ENCODE measurements at places on chromosomes 1 and 21.

DNA sequence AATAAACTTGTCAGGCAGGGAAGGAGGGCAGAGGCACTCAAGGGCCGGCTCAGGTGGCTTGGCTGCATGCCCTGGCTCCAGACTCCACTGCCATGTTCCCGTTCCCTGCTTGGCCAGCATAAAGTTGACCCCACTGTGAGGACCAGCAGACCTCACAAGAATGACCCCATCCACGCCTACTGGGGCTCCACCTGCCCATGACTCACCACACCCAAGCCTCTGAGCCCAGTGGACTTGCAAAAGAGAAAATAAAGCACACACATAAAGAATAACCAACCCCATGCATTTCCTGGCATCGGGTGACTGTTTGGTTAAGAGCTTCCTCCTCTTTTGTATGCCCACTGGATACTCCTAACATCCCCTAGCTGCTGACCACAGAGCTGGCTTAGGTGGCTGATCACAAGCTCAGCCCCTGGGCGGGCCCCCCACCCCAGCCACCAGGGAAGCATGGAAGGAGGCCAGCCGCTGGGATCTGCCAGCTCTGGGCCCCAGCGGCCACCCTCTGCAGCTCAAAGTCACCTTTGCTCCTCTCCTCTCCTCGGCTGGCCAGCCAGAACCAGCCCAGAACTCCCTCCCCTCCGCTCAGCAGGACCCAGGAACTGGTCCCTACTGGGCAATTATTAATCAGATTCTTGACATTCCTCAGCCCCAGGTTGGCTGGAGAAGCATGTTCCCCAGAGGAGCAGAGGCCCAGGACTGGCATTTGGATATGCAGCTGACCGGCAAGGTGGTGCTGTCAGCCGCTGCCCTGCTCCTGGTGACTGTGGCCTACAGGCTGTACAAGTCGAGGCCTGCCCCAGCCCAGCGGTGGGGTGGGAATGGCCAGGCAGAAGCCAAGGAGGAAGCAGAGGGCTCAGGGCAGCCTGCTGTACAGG is at the start of gene KLHDC7A:
KLHDC7A (plus strand) TSS at position 616 of the 875 bp plus-strand sequence; CDS start at position 668, 52 bp downstream.
- DNase-seq, result no peak

DNA sequence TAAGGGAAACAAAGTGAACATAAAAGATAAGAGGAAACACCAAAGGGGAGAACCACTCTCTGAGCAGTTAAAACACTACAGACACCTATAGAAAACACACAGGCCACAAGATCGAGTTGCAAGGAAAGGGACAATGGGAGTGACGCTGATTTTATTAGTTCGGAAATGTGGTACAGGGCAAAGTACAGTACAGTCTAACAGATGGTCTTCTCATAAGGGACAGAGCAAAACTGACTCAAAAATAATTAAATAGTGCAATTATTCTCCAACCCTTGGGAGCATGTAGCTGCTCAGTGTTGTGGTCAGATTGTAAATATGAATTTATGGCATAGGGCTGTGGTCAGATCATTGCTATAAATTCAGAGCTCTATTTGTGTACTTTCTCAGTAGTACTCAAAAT is 352.0 kb downstream of the USH2A start:
- DNase-seq, result no peak

DNA sequence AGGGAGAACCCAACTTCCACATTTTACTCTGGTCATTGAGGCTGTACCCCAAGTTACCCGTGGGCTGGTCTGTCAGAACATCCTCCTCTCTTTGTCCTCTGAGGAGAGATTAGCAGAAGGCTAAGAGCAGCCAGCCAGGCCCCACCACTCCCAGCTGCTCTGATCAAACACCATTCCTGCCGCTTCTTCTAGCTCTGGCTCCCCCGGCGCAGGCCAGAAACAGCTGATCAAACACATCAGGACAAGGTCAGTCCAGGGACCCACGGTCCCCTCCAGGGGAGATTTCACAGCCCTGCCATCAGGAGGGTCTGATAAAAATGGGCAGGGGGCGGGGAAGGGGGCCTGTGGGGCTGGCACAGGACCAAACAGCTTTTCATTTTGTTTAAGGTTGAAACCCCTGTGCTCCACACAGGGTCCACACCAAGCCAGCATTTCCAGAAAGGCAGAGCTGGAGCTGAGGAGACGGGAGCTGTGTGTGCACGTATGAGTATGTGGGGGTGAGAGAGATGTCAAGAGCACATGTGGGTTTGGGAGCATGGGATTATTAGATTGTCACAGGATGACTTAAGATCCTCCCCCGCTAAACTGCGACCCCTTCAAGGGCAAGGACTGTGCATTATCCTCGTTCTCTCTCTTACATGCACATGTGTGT is 29.9 kb upstream of the EPHA8 start:
- DNase-seq, result no peak

DNA sequence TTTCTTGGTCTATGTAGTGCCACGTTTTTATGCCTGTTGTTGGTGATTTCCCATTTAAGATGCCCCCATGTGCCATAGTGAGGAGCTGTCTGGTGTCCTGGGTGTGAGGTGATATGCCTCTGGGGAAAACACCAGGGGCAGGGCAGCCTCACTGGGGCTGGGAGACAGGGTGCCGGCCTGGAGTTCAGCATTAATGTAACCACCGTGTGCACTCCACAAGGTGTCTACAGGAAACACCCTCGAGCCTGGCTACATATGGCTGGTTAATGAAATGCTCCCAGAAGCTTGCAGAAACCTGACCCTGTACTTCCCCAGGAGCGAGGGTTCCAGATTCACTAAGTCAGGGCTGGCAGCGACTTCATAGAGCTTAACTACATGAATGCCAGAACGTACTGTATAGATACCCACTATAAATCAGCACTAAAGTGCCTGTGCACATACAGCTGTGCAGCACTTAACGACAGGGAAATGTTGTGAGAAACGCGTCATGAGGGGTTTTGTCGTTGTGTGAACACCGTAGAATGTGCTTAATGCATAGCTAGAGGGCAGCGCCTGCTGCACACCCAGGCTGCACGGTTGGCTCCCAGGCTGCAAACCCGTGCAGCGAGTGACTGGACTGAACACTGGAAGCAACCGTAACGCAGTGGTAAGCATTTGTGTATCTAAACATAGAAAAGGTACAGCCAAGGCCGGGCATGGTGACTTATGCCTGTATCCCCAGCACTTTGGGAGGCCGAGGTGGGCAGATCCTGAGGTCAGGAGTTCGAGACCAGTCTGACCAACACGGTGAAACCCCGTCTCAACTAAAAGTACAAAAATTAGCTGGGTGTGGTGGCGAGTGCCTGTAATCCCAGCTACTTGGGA is 10.4 kb downstream of the TFF2 start:
- no peak for DNase-seq

DNA sequence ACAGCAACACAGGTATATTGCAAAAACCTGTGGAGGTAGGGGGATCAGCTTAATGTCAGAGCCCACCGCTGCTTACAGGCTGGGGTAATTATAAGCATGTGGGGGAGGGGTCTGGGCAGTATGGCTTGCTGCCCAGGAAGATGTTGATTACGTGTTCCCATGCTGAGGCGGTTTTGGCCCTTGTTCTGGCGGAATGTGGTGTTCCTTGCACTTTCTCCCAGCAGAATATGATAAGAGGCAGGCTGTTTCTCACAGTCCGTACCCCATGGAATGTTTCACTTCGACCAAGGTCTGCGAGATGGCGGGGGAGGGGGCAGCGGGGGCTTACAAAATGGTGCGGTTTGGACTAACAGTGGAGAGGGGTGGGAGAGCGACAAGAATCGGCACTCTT is 9.8 kb upstream of the HPCAL4 start:
- no peak for DNase-seq

- DNase-seq, result no peak
These were observed 16.6 kb downstream of the TEX35 start for GRCh38 chr1:178529364-178530036.

DNA sequence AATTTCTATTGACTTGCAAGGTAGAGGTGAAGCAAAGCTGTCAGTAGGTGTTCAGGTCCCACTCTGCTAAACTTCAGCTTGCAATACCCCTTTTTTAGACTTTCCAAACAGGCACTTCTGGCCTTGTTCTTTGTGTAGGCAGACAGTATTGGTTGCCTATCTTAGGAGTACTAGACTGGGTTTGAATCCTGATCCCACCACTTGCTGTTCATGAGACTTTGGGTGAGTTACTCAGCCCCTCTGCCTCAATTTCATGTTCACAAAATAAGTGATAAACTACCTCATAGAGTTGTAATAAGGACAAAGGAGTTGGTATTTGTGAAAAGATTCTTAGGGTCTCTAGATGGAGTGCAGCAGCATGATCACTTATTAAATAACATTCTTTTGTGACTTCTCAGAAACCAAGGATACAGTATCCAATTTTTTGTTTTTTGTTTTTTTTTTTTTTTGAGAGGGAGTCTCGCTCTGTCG is 5.2 kb downstream of the RCC1 start:
- DNase-seq, result no peak

GRCh38 chr1:212234431-212235395 is 50.5 kb upstream of the PPP2R5A start:
- DNase-seq, result peak; percentile 74

GRCh38 chr21:45019076-45019886 is 55.1 kb upstream of the ADARB1 start:
- peak; percentile 51 for DNase-seq

- DNase-seq, result no peak
These were observed 1.7 kb upstream of the ADAMTS4 start for GRCh38 chr1:161200421-161200991.
